ENCODE measurements at places on chromosomes 2 and 18. TPM values are rescaled to one million over a fixed set of nuclear protein-coding genes. Genes with fewer than 3 reads are reported as not detected.

The CLIP4 gene
- 63.6 TPM for total RNA-seq

The NFU1 gene
- total RNA-seq: 30.8 TPM

The FAM228A gene
- total RNA-seq: 1.3 TPM

The DNAJB2 gene
- 136 TPM for total RNA-seq

The MYL12B gene
- total RNA-seq: 307 TPM

Data from smooth muscle cell of trachea (primary cell).